Stimulated activated CD4-positive, alpha-beta T cell treated with anti-CD3 and anti-CD28 coated beads, Interleukin-2, amount 100 ng/mL, for 24 hours (primary cell): ENCODE measurements at places on chromosomes 5 and 9.
A peak's percentile ranks its signal among the peaks of the same experiment; 100 is the strongest.

- DNase-seq: no peak
Measured at GRCh38 chr5:93649234-93649900, 66.3 kb downstream of the NR2F1 start.

- DNase-seq: no peak
Measured at GRCh38 chr5:166441-167372, 24.6 kb upstream of the LRRC14B start.

DNA sequence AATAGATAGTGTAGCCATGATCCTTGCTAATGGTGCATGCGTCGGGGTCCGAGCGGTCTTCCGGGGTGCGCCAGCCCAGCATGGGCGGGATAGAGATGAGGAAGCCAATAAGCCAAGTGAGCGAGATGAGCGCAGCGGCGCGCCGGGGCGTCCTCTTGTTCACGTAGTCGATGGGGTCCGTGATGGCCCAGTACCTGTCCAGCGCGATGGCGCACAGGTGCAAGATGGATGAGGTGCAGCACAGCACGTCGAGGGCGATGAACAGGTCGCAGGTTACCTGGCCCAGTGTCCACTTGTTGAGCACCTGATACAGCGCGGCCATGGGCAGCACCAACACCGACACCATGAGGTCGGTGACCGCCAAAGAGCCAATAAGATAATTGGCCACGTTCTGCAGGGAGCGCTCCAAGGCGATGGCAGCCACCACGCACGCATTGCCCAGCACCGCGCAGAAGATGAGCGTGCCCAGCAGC is 1.1 kb downstream of the HTR1A start:
- DNase-seq: no peak

- no peak for DNase-seq
Measured at GRCh38 chr9:134123764-134124128, 12.1 kb upstream of the WDR5 start.

- peak; percentile 24 for DNase-seq
Measured at GRCh38 chr5:151757233-151758140, 944 bp downstream of the ATOX1 start.

DNA sequence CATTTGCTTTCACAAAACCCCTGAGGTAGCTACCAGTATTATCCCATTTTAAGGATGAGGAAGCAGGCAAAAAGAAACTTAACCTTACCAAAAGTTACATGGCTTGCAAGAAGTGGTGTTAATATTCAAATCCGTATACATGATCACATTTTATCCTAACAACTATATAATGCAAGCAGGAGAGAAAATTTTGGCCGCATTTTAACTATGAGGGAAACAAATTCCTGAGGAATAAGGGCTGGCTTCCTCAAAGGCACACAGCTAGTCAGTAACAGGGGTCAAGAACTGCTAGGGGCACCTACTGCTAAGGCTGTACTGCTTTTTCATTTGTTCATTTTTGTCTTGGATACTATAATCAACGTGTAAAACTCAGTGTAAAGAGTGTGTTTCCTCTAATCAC is 81.0 kb downstream of the LHFPL2 start:
- no peak for DNase-seq

GRCh38 chr9:92406477-92406876 is 2.1 kb upstream of the OGN start:
- DNase-seq: no peak

DNA sequence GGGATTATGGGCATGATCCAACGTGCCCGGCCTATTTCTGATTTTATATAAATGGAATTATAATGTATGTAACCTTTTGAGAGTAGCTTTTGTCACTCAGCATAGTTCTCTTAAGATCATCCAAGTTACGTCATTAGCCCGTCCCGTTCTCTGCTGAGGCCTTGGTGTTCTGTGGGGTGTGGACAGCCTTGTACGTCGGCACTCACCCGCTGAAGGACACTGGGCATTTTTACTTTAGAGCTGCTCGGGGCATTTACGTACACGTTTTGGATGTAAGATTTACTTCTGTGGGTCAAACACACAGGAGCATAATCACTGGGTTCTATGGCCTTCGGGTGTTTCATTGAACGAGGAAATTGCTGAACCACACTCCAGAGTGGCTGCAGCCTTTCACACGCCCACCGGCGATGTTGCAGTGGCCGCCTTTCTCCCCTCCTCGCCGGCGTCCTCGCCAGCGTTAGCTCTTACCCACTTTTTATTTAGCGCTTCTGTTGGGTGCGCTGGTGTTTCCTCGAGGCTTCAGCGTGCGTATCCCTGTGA is 101.8 kb downstream of the EHMT1 start:
- DNase-seq: no peak

- DNase-seq: no peak
Measured at GRCh38 chr9:109166171-109166770, 778 bp downstream of the FRRS1L start.

GRCh38 chr5:58334035-58334434 is 125.9 kb downstream of the PLK2 start:
- no peak for DNase-seq

GRCh38 chr5:164358531-164359259 is 853.3 kb downstream of the MAT2B start:
- no peak for DNase-seq

- DNase-seq: no peak
Measured at GRCh38 chr5:89072842-89073672, 190.1 kb upstream of the MEF2C start.

GRCh38 chr5:128407944-128408343 is 130.1 kb downstream of the FBN2 start:
- DNase-seq: no peak

DNA sequence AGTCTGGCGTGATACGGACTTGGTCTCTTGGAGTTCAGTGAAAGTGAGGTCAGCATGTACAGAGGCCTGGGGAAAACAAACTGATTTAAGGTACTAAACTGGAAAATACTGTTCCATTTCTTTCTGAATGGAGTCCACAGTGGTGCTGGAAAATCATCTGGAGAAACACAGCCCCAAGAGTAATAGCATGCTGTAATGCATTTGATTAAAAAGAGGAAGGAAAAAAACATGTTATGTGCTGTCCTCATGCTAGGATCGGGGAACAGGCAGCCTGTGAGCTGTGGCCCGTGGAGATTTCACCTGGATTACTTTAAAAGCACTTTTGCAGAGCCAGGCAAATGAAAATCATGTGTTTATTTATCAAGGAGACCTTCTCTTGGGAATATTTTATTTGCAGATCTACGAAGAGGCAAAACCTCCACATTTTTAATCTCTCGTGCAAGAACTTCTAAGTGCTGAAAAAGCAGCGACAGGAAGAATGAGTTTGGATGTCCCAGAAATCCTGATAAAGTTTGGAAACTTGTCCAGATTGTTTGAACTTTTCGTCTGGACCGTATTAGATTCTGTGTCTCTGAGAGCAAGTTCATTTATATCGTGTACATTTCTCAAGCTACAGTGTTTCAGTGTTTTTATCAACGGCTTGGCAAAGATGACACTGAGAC is 228.8 kb downstream of the GAS1 start:
- DNase-seq: no peak

GRCh38 chr5:95920822-95921221 is 40.8 kb downstream of the ELL2 start:
- DNase-seq: no peak

DNA sequence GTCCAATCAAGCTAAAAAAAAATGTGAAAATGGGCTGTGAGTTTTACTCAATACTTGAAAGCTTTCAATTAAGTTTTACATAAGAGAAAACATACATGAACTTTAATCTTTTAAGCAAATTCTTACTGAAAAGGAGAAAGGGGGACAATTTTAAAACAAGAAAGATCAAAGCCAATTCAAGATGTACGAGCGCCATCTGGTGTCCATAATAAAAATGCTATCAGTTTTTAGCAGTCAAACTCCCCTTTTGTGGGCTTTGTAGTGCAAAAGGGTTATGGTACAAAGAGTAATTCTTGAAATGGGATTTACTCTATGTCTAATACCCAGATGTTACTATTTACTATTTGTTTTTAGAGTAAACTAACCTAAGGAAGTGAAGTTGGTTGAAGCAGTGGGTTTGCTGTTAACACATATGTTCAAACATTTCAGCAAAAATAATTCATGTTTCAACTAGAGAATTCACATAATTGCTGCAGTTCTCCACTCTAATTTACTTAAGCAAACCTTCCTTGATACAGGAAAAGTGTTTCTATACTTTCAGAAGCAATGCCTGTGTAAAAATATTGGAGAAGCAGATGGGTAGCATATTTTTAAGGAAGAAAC is 228.2 kb upstream of the TYRP1 start:
- no peak for DNase-seq

DNA sequence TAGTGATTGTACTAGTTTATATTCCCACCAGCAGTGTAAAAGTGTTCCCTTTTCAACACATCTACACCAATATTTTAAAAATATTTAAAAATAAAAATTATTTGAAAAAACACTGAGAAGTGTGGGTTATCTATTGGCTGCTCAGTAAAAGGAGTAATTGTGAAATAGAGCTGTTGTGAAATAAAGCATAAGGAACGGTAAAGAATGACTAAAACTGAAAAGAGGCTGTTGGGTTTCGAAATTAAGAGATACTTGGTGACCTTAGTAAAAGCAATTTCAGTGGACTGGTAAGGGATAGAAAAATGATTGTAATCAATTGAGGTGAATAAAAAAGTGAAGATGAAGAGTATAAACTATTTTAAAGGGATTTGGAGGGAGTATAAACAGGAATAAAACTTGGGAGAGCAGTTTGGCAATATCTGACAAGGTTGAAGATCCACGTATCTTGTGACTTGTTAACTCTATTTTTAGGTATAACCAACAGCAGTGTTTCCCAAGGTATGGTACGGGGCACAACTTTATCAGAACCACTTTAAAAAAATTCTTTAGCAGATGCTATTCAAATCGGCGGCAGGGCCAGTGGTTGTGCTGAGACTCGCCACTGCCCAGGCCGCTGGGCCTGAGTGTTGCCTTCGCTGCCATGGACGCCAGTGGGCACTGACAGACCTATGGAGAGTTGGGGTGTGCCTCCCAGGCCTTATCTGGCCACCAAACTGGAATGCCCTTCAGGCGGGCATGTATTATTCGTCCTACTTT is 63.3 kb downstream of the TMEM38B start:
- DNase-seq: no peak

DNA sequence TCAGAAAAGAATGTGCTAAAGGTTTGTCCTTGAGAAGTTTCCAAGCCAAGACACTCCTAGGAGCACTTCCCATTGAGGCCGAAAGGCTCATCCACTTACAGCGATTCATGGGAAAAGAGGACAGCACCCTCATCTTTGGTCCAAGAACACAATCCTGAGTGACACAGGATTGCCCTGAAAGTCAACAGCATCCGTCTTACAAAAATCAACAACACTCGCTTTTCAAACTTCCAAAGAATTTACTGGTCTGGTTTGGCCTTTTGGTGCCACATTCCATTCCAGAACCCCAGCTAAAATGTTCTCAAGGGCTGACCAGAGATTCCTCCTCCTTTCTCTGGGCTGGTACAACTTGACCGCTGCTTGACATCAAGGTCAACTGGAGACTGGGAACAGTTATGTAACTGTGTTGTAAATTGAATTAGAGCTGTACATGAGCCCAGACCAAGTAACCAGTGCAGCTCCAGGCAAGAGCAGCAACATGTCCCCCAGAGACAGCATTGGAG is 415.8 kb upstream of the PIK3R1 start:
- DNase-seq: no peak

- no peak for DNase-seq
Measured at GRCh38 chr5:35660451-35660850, 42.8 kb downstream of the SPEF2 start.

DNA sequence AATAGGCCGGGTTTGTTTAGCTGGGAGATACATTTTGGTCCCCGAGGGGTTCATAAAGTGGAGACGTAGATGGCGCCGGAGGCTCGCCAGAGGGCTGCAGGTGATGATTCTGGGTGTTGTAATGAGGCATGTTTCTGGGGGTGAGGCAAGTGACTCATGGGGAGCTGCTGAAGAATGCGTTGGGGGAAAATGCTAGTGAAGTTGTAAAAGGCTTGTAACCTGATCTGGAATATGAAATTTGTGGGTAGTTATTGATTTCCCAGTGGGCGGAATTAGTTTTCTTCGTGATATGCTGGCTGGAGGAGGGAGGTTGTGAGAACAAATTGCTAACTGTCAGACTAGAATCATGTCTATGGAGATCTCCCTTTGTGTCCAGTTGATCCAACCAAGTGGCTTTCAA is 158.3 kb downstream of the DOCK2 start:
- no peak for DNase-seq

DNA sequence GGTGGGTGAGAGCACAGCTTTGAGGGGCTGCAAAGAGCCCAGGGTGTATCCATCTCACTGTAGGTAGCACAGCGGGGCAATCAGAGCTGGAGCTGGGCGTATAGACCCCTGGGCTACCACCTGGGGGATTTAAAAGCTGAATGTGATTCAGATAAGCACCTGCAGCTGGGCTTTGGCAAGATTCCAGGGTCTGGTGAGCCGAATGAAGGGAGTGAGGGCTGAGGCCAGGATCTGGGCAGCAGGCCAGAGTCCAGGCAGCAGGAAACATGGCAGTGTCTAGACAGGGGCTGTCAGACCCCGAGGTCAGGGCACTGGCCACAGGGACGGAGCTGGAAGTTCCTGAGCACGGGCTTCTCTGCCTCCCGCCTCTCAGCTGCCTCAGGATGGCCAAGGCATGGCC is 8.7 kb downstream of the ASS1 start:
- DNase-seq: no peak

DNA sequence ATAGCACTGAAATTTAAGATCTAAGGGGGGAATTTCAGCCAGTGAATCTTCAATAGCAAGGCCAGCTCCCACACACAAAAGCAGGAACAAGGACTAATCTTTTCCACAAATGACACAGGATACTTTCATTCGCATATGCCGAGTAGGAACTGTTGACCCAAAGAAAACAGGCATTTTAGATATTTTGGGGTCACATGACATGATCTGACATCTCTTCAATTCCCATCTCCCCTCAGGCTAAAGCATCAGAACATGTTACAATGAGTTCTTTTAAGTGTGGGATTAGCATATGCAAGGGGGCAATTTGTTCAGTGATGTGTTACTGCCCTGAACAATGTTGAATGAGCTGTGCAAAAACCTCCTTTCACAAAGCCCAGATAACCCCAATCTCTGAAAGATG is 68.2 kb downstream of the TLE1 start:
- DNase-seq: no peak

DNA sequence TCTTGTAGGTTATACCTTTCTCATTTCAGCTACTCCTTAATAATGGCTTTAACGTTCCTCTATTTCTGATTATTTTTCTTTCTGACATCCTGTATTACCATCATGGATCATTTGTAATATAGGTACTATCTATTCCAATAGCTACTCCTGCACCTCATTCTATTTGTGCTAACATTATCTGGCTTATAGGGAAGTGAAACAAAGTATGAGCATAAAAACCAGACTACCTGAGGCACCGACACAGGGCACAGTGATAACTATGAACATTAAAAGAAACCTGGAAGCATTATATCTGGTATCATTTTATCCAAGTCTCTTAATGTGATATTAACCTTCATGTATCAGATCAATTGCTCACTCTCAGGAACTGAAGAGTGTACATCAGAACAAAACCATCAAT is 407.3 kb downstream of the DMRT2 start:
- no peak for DNase-seq

- DNase-seq: no peak
Measured at GRCh38 chr5:148397968-148398595, 14.3 kb downstream of the FBXO38 start.

- DNase-seq: no peak
Measured at GRCh38 chr5:73812457-73812856, 186.5 kb downstream of the ARHGEF28 start.

GRCh38 chr5:57834829-57835608 is 352.4 kb upstream of the ACTBL2 start:
- DNase-seq: no peak

GRCh38 chr5:73027361-73027760 is 71.5 kb downstream of the FCHO2 start:
- DNase-seq: no peak

- DNase-seq: no peak
Measured at GRCh38 chr5:11166923-11167322, 405.9 kb upstream of the DAP start.
